ENCODE measurements at places on chromosomes 6 and 20. TPM values are rescaled to one million over a fixed set of nuclear protein-coding genes. Genes with fewer than 3 reads are reported as not detected.

The KIF25 gene
- polyA plus RNA-seq, result 0.48 TPM

The PLAGL2 gene
- polyA plus RNA-seq, result 4.6 TPM

The VNN1 gene
- not detected for polyA plus RNA-seq

The CSNK2A1 gene
- 120 TPM for polyA plus RNA-seq

The ME1 gene
- polyA plus RNA-seq, result 4.5 TPM

The CCDC170 gene
- polyA plus RNA-seq, result 0.31 TPM

The NRN1 gene
- 44.2 TPM for polyA plus RNA-seq

The KCNG1 gene
- polyA plus RNA-seq, result 2.1 TPM

The PROKR2 gene
- not detected for polyA plus RNA-seq

The ERVFRD-1 gene
- not detected for polyA plus RNA-seq

The RPP40 gene
- polyA plus RNA-seq, result 9.0 TPM

The C6orf163 gene
- polyA plus RNA-seq, result 0.25 TPM

The F13A1 gene
- 6.2 TPM for polyA plus RNA-seq

The PPP1R14C gene
- polyA plus RNA-seq, result 1.8 TPM

The CDH26 gene
- polyA plus RNA-seq, result 0.41 TPM

The SLX4IP gene
- 1.9 TPM for polyA plus RNA-seq

The WFDC12 gene
- not detected for polyA plus RNA-seq

The RAMACL gene
- polyA plus RNA-seq, result not detected

The ANKRD60 gene
- polyA plus RNA-seq, result not detected

The OCSTAMP gene
- not detected for polyA plus RNA-seq

The TGM2 gene
- 34.7 TPM for polyA plus RNA-seq

The TMEM217 gene
- polyA plus RNA-seq, result 1.1 TPM

The SLC25A27 gene
- polyA plus RNA-seq, result 2.3 TPM

The TOX2 gene
- polyA plus RNA-seq, result 39.5 TPM

The CALHM6 gene
- 1.2 TPM for polyA plus RNA-seq

The HLA-C gene
- polyA plus RNA-seq, result 427 TPM

The IFT52 gene
- 64.2 TPM for polyA plus RNA-seq
